CD4-positive, alpha-beta T cell treated with Interleukin-21 for 1 hour (primary cell): ENCODE measurements at places on chromosomes 7 and 10.
A peak's percentile ranks its signal among the peaks of the same experiment; 100 is the strongest.

GRCh38 chr10:124446830-124447750, 2.7 kb downstream of the NKX1-2 start:
- DNase-seq = no peak

DNA sequence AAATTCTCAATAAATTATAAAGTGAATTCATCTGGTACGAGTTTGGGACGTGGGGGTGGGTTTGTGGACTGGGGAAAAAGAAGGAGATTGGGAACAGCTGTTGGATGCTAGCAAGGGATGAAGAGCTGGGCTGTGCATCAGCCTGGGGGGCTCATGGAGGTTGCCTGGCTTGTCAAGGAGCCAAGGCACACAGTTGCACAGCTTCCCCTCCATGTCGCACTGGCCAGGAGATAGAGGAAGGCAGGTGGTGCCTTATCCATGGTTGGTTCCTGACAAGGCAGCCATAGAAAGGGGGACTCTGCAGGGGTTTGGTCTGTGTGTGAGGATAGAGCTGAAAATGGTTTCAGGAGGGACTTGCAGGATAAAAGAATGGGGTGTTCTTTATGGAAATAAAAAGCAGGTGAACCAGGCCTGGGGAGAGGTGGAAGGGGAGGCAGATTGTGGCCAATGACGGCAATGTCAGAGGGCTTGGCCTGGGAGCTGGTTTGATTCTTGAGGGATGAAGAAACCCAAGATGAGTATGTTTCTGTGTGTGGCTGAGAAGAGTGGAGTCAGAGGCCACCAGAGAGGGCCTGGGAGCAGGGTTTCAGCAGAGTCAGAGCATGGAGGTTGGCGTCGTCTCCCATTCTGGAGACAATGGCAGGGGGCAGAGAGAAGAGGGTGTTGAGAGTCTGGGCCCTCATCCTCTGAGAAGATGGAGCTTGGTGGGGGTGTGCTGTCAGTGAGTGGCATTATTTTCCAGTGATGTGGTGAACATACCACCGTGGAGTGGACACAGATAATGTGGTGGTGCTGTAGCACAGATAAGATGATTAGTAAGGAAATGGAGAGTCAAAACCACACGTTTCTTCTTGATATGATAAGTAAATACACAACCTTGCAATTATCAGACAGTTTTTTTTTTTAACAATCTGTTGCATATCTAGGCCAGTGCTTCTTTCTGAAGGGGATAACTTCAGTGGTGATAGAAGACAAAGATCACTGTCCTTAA, 108.2 kb downstream of the PTPN20 start:
- no peak for DNase-seq

DNA sequence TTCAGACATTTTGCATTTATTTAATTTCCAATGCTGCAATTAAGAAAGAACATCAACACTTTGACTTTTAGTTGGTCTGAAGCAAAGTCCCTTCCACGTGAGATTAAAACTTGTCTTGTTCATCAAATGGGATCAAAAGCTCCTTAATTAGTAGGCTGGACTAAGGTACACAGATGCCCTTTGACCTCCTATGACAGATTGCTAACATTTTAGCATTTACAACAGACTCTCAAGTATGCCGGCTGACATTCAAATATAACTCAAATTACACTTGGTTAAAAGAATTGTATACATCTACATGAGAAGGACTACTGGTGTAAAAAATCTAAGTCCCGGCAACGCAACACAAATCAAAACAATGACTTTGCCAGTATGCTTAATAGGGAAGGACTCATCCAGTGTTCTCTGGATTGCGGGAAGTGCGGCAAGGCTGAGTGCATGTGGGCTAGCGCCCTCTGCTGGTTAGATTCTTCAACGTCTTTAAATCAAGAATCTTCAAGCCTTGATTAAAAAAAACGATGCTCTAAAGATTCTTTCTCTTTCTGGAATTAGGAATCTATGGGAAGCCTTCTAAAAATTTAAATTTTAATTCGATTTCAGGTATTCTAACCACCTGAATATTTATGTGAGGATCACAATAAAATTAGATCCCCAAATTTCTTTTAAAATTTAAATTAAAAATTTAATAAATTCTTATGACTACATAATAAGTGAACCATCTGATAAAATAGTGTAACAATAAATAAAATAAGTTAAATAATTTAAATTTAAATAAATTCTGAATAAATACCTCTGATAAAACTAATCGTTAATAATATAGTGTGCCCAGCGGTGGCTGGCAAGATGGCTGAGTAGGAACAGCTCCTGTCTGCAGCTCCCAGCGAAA, 444.7 kb downstream of the DGKB start:
- DNase-seq = peak; percentile 45

GRCh38 chr10:131290781-131291180, 20.7 kb downstream of the TCERG1L start:
- DNase-seq = no peak

DNA sequence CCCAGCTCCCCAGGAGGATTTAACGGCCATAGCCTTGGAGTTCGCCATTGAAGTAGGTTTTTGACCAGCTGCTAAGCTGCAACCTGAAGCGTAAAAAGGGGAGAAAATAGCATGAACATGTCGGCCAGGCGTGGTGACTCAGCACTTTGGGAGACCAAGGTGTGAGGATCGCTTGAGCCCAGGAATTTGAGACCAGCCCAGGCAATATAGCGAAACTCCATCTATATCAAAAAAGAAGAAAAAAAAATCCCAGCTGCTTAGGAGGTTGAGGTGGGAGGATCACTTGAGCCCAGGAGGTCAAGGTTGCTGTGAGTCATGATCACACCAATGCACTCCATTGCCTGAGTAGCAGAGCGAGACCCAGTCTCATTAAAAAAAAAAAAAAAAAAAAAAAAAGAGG, 32.2 kb upstream of the MCU start:
- no peak for DNase-seq
